Left renal cortex interstitium (tissue), 4 donors: ENCODE measurements at places on chromosomes 2 and 18. TPM values are rescaled to one million over a fixed set of nuclear protein-coding genes. Genes with fewer than 3 reads are reported as not detected.

DNA sequence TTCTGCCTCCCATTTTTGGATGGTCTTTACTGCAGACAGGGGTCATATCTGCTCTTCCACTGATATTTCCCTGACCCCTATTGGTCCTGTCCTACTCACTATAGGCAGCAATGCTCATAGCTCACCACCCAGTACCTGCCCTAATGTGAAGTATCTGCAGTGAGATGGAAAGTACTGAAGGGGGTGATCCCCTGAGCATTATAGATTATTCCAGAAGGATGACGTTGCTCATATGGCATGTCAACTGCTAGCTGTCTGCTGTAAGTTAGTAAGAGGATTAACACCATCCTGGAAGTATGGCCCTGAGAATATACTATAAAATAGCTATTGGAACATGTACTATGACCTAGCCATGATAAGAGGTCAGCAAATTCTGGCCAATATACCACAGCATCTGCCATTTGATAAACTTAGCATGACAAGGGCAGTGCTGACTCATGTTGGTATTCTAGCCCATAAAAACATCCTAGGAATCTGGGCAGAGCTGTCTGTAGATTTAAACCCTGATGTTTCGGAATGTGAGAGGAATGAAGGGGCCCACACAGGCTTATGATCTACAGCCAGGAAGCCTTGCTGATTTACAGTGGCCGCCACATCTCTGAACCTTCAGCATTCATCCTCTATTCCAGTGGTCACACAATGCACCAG, 451.4 kb downstream of the TNS1 start:
- DNase-seq: no peak

GRCh38 chr2:239035361-239035814, 187.5 kb downstream of the TWIST2 start:
- no peak for DNase-seq

GRCh38 chr2:120398051-120398995, 52.4 kb downstream of the INHBB start:
- no peak for DNase-seq

- no peak for DNase-seq
These were observed 12.4 kb upstream of the EPAS1 start for GRCh38 chr2:46284796-46285195.

DNA sequence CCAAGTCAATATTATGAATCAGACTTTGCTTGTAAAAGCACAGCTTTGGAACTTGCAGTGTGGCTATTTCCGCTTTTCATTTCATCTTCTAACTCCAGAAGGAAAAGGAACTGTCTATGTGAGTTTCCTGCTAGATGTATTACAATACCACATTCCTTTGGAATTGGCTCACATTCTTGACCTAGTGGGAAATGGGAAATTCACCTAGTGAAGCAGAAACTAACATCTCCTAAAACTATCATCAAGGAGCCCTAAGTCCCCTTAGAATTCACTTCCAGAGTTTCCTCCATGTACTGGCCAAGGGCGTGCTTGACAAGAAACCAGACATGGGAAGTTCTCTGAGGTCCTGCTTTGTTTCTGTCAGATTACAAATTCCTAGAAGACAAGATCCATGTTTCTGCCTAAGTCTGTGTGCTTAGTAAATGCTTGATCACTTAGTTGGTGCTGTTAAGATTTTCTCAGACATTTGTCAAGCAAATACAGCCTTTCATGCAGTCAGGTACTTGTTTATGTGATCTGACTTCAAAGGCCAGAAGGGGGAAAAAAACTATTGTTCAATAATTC, 275.7 kb upstream of the FN1 start:
- DNase-seq: no peak

- DNase-seq: peak; percentile 25
These were observed 86.8 kb upstream of the DNER start for GRCh38 chr2:229800997-229801754.

- no peak for DNase-seq
These were observed 1.8 kb downstream of the DPP4 start for GRCh38 chr2:162072181-162072702.

GRCh38 chr2:11102956-11103860, 52.1 kb upstream of the SLC66A3 start:
- no peak for DNase-seq

The SIX2 gene
- polyA plus RNA-seq: 21.3 TPM

The RBKS gene
- polyA plus RNA-seq: 7.9 TPM

The MARCO gene
- 0.18 TPM for polyA plus RNA-seq

The SOCS6 gene
- 30.4 TPM for polyA plus RNA-seq
